ENCODE measurements at places on chromosomes 4 and X.

DNA sequence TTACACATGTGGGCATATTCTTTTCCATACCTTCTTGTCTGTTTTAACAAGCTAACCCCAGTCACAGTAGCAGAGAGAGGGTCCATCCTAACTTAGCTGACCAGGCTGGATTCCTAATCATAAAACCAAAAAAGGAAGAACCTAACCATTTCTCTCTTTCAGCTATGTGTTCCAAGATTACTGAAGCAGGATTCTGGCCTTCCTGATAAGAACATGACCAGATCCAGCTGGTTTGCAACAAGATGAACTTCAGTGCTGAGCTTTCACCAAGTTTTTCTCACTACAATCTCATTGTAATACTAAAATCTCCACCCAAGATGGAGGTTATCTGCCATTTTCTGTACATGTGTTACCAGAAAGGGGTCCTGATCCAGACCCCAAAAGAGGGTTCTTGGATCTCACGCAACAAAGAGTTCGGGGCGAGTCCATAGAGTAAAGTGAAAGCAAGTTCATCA is 20.4 kb upstream of the UBA6 start:
- no peak for DNase-seq

DNA sequence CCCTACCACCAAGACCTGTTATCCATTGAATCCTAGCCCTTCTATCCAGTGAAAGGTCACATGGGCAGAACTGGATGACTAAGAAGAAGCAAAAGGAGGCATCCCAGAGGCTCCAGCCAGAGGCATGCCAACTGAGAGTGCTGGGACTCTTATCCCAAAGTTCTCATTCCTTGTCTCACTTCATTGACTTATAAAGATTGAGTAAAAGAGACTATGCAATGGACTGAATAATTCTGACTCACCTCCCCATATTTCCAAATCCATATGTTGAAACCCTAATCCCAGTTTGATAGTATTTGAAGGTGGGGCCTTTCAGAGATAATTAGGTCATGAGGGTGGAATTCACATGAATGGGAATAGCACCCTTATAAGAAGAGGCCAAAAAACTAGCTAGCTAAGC is 131.4 kb downstream of the COL25A1 start:
- no peak for DNase-seq

- DNase-seq, result no peak
Observed at GRCh38 chrX:92351511-92351910, 572.3 kb downstream of the PCDH11X start.

- no peak for DNase-seq
Observed at GRCh38 chr4:145884775-145885174, 53.8 kb downstream of the ZNF827 start.

GRCh38 chrX:153527208-153527607 is 9.8 kb downstream of the ATP2B3 start:
- no peak for DNase-seq

GRCh38 chr4:53622739-53623151 is 31.5 kb upstream of the LNX1 start:
- DNase-seq, result no peak

- no peak for DNase-seq
Observed at GRCh38 chr4:24736066-24736465, 59.3 kb upstream of the SOD3 start.

GRCh38 chr4:88659055-88659889 is 38.4 kb downstream of the NAP1L5 start:
- no peak for DNase-seq

DNA sequence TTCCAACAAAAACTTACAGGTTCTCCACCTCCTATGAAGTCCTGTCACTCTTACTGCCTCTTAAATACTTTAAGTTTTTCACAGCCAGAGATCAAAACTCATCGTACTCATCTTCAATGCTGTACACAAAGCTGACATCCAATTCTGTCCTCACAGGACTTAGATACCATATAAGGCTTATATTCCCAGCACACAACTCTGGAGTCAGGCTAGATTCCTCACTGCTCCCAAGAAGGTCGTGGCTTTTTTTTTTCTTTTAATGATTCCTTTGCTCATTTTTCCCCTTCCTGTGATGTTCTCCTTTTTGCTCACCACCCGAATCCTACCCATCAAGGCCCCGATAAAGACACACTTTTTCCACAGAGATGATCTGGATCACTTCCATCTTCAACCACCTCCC is 914 bp downstream of the TRAPPC2 start:
- DNase-seq, result no peak

GRCh38 chr4:119804404-119804803 is 175.8 kb upstream of the PDE5A start:
- no peak for DNase-seq

GRCh38 chrX:20212486-20213089 is 54.1 kb downstream of the RPS6KA3 start:
- no peak for DNase-seq

DNA sequence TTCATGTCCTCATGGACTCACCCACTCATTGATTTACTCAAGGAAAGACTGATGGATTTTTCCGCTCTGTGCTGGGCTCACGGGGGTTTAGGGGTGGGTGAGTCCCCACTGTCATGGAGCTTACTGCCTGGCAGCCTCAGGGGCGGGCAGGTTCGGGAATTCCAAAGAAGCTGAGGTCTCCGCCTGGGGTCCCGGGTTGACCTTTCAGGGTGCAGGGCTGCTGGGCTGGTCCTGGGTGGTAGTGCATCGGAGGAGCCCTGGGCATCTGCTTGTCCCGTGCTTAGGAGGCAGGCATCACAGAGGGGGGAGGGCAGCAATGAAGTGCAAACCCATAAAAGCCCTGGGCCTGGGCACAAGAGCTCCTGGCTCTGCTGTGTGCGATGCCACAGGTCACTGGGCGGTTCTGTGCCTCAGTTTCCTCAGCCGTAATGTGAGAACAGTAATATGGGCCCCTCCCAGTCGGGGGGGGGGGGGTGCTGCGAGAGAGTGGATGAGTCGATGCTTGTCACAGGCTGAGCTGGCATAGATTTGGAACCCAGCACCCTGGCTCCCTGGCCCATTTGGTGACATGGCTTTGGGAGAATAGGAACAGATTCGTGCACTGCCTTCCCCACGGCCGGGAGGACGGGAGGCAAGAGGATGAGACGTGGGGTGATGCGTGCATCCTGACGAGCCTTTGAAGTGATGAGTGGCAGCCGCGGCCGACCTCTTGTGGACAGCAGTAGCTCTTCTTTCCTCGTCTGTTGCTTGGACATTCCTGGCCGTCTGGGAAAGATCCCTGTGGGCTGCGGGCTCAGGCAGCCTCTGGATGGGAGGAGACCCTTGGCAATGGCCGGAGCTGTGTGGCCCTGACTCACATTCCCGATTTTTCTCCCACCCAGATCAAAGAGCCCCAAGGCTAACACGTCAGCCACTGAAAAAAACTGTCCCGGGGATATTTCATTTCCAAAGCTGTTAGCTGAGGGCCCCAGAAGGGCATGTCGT is 42.0 kb downstream of the PSAPL1 start:
- no peak for DNase-seq

GRCh38 chr4:166014411-166014810 is 141.4 kb downstream of the TLL1 start:
- no peak for DNase-seq

- DNase-seq, result no peak
Observed at GRCh38 chrX:1205681-1206611, 6.5 kb downstream of the CRLF2 start.

- DNase-seq, result no peak
Observed at GRCh38 chr4:86926435-86927086, 8.2 kb upstream of the AFF1 start.

DNA sequence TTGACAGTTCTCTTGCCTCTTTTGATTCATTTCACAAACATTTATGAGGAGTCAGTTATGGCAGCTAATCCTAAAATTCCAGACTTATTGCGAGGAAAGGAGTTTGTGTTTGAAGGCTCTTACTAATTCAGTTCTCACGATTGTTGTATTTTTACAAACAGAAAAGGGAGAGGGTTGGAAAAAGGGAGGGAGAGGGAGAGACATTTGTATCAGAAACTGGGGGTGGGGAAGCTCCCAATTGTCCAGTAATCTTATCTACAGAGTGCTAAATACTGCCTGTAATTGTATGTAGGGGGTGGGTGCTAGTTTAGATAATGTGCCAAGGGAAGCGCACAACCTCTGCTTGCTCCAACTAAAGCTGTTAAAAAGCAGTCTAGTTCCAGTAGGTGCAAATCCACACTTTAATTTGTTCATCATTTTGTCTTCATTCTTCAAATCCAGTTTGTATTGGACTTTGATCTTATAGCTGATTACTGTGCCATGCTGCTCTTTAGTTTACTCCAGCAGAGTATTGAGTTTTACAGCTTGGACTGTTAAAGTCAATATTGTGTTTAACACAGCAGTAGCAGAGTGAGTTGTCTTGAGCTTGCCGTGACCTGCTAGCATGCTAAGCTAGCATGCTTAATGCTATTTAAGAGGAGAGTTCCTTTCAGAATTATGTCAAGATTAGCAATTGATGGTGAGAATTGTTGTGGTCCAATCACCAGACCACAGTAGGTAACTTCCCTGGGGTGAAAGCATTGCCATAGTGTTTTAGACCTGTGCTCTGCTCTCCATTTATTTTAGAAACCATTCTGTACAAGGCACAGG is 13.9 kb downstream of the FNIP2 start:
- DNase-seq, result no peak

GRCh38 chrX:20437683-20438082 is 171.0 kb upstream of the RPS6KA3 start:
- DNase-seq, result no peak

DNA sequence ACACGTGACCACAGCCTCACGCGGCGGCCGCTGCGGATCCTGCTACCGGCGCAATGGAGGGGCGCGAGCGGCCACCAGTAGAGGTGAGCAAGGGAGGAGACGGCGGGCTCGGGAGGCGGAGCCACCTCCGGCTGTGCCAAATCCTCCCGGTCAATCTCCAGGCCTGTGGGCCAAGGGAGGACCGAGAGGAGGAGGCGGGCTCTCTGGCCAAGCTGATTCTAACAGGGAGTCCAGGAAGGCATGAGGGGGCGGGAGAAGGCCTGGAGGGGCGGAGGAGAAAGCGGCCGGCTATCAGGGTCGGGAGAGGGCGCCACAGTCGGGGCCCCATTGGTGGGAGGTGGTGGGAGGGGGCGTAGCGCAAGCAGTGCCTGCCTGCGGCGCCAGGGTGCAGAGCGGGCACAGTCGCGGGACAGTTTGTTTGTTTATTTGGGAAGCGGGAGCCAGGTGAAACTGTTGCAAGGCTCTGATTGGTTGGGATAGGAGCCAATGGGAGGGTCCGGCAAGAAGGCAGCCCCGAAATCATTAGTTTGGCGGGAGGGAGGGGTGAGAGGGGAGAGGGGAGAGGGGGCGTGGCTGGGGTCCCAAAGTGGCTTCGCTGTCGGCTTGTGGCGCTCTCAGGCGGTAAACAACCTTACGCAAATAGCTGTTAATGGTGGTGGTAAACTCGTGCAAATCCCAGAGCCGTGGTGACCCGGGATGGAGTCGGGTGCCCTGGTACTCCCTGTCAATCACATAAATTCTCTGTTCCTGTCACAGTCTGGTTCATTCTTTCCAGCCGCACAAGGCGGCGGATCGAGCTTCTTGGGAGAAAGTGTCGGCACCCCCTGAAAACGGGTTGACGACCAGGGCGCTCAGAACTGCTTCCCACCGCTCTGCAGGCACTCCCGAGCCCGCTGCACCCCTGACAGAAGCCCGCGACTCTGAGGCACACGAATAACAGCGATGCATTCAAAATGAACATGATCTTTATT is at the start of gene IRS4:
Gene IRS4, minus strand, starts transcription at position 55 of the 971 bp plus-strand sequence.
- DNase-seq, result no peak

GRCh38 chr4:106318511-106318910 is 2.2 kb downstream of the AIMP1 start:
- DNase-seq, result no peak

DNA sequence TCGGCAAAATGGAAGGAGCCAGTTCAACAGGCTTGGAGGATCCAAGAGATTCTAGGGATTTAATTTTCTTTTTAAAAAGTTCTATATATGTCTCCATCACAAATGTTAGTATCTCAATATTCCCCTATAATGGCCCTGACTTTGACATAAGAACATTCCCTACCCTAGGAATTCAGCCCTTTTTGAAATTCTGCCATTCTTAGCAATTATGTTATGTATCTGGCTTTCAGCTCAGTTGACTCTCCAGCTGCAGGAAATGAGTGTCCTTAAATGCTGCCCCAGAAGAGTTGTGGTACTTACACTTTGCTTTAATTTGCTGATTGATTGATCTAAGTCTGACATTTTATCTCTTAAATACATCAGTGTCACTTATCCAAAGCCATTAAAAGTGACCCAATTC is 1454.3 kb downstream of the FSTL5 start:
- DNase-seq, result no peak

DNA sequence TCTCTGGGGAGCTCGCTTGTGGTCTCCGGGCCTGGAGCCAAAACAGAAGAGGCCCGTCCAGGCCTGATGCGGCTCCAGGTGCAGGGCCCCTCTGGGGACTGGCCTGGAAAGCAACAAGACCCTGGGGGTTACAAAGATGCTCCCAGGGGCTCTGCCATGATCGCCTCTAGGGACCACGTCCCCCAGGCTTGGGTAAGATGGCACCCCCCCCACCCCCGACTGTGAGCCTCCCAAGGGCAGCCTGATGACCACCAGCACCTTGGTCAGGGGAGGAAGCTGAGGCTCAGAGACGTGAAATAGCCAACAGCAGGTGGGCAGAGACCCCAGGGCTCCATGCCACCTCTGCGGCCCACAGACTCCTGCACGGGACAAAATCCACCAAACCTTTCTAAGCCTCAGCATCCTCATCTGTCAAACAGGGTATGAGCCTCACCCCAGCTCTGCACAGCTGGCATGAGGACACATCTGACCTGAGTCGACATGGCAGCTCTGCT is 25.4 kb downstream of the C4orf50 start:
- DNase-seq, result no peak

GRCh38 chrX:47283015-47283771 is 50.4 kb downstream of the USP11 start:
- DNase-seq, result no peak

GRCh38 chr4:3807822-3808496 is 41.8 kb downstream of the ADRA2C start:
- DNase-seq, result no peak

DNA sequence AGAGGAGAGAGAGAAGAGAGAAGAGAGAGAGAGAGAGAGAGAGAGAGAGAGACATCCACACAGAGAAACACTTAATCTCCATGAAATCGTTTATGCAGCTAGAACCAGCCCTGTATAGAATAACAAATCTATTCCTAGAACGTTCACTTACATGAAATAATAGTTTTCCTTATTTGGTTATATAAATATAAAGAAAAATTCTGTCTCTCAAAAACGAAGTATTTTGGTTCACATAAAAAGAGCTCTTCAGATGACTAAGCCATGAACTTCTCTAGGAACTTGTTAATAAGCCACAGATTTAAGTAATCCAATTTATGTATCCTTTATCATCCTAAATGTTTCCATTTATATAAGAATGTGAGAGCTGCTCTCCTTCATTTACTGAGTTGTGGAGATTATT is 1315.1 kb upstream of the PCDH7 start:
- DNase-seq, result no peak

DNA sequence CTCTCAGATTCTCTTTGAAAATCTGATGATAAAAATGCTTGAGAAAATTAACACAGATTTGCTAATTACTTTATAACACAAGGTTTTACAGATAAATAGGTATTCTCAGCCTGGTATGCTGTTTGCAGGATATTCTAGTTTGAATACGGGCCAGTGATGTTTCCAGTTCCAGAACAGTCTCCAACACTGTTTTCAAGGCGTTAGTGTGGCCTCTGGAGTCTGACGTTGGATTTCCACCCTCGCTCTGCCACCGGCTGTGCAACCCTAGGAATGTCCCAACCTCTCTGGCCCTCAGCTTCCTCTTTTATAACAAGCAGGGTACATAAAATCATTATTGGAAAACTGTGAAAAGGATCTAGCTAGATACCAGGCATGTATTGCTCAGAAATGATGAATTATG is 23.8 kb upstream of the CYP4V2 start:
- no peak for DNase-seq

GRCh38 chr4:142721187-142721586 is 124.9 kb downstream of the INPP4B start:
- DNase-seq, result no peak

- no peak for DNase-seq
Observed at GRCh38 chrX:146934256-146934655, 119.7 kb upstream of the CXorf51A start.
